Right cardiac atrium (tissue), 5 donors: ENCODE measurements at places on chromosomes 5 and 9. TPM values are rescaled to one million over a fixed set of nuclear protein-coding genes. Genes with fewer than 3 reads are reported as not detected.

Gene ADGRD2
- not detected for total RNA-seq

Gene BNC2
- 52.2 TPM for total RNA-seq

Gene SOX30
- total RNA-seq = 0.25 TPM

Gene GABBR2
- not detected for total RNA-seq

Gene ARID3C
- not detected for total RNA-seq

Gene IRX1
- not detected for total RNA-seq

Gene RASEF
- not detected for total RNA-seq

Gene KLF4
- total RNA-seq = 40.1 TPM

Gene NMUR2
- not detected for total RNA-seq

Gene AIF1L
- total RNA-seq = 19.8 TPM

Gene LCN6
- total RNA-seq = 8.3 TPM

Gene KIAA1958
- total RNA-seq = 4.4 TPM

Gene TMEM232
- 3.2 TPM for total RNA-seq

Gene CDKN2B
- total RNA-seq = 1.7 TPM

Gene LOX
- total RNA-seq = 9.5 TPM

Gene LRSAM1
- 18.9 TPM for total RNA-seq

Gene ENTPD8
- not detected for total RNA-seq

Gene TSC1
- total RNA-seq = 43.1 TPM

Gene SARDH
- 2.7 TPM for total RNA-seq

Gene PRRX2
- 2.8 TPM for total RNA-seq

Gene NME5
- total RNA-seq = 6.8 TPM

Gene CCDC183
- 5.0 TPM for total RNA-seq

Gene LMX1B
- 3.6 TPM for total RNA-seq

Gene SEMA6A
- total RNA-seq = 9.4 TPM

Gene CARTPT
- 0.34 TPM for total RNA-seq

Gene DNAI1
- total RNA-seq = not detected

Gene PCDH12
- 4.1 TPM for total RNA-seq

Gene UHRF2
- 20.5 TPM for total RNA-seq

Gene OR13C9
- total RNA-seq = not detected

Gene TLX3
- not detected for total RNA-seq

Gene C5
- total RNA-seq = 1.5 TPM

Gene ACOT12
- not detected for total RNA-seq

Gene ABO
- 0.66 TPM for total RNA-seq

Gene IL7R
- total RNA-seq = 1.9 TPM

Gene TTC23L
- not detected for total RNA-seq

Gene PDGFRB
- total RNA-seq = 43.5 TPM

Gene LNPEP
- 70.1 TPM for total RNA-seq

Gene TLE1
- 18.4 TPM for total RNA-seq

Gene PIP5K1B
- 72.2 TPM for total RNA-seq

Gene CAMSAP1
- total RNA-seq = 13.9 TPM

Gene FIBCD1
- 0.46 TPM for total RNA-seq

Gene BAAT
- 0.24 TPM for total RNA-seq

Gene EGFLAM
- total RNA-seq = 2.5 TPM
